ENCODE measurements at places on chromosomes 7 and 10.
A peak's percentile ranks its signal among the peaks of the same experiment; 100 is the strongest.

DNA sequence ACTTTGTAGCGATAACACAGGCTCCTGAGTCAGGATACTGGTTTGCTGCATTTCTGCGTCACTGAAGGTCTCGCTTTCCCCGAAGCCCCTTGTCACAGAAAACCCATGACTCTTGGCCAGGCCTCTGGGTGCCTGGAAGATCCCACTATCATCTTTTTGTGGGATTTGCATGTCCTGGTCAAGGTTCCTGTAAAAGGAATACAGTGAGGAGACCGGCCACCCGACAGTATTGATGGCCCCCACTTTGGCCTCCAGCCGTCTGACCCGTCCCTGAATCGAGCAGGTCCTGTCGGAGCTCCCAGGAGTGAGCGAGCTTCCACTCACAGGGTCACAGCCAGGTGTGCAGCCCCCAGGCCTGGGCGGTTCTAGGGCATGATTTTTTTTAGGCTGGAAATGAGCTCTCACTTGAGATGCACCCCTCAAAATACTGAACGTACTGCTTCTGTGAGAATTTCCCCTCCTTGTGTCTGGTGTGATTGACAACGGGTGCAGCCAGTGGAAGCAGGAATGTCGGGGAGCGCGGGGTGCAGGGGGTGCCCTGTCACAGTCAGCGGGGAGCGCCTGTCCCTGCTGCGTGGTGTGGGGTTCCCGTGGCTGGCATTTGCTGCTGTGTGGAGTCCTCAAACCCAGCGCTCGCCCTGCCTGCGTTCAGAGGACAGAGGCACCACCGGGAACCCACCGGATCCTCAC lies 75.8 kb downstream of the DNAJB6 start:
- no peak for DNase-seq

- no peak for DNase-seq
Measured at GRCh38 chr7:29858191-29858951, 52.1 kb downstream of the WIPF3 start.

DNA sequence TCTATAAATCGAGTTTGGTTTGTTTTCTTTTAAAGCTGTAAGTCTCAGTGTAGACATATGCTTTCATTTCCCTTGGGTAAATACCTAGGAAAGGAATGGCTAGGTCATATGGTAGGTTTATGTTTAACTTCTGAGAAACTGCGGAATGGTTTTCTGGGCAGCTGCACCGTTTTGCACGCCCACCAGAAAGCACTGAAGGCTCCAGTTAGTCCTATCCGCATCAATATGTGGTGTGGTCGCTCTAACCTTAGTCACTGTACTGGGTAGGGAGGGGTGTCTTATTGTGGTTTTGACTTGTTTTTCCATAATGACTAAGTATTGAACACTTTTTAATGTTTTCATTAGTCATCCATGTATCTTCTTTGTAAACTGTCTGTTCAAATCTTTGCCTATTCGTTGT lies 279.5 kb upstream of the AKR1E2 start:
- no peak for DNase-seq

GRCh38 chr10:103504181-103504783 lies 10.8 kb downstream of the NEURL1 start:
- DNase-seq, result peak; percentile 80

- DNase-seq, result peak; percentile 26
Measured at GRCh38 chr10:86047588-86047987, 319.0 kb downstream of the GRID1 start.

DNA sequence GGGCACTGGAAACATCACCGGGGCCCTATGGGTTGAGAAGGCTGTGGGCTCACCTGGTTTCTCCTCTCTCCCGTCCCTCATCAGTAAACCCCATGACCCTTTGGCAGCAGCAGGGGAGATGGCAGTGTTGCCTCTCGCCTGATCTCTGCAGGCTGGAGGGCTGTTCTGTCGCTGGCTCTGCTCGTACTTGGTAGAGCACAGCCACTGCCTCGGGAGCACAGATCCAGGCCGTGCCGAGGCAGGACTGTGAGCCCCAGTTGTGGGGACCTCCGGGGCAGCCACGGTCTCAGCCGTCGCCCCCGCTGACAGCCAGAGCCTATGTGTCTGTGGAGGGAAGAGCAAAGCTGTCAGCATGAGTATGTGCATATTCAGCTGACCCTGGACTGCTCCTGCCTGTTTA lies 94.9 kb downstream of the PTPRE start:
- no peak for DNase-seq

DNA sequence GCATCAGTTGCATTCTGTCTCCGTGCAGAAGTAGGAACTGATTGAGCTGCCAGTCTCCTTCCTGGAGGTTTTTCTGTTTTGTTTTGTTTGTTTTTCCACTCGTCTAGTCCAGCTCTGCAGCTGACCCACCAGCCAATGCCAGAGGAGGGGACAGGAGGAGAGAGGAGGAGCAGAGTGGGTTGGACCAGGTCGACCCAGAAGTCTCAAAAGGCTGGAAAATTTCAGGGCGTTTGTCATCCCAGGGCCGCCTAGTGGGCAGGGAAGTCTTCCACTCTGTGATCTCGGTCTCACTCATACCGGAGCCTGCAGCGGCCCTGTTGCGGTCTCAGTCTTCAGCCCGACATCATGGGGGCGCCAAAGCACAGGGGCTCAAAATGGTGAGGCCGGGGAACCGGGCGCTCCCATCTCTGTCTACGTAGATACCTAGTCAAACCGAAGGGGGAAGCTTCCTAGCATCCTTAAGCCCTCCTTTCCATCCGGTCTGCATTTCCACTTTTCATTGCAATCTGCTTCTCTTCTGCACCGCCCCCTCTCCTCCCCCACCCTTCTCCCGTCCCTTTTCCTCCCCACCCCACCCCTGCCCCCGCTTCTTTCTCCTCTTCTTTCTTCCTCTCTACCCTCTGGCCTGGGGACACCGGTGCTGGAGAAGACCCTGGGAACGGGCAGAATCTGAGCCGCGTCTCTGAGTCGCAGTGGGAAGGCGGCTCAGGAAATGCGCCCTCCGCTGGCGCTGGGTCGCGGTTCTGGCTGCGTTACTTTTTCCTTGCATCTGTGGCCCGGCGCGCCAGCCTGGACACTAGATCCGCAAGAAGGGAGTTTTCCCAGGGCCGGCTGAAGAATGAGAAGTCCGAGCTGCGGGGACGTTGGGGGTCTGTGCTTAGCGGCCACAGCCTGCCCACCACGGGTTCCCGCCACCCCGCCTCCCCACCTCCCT lies 16.2 kb upstream of the PAX2 start:
- DNase-seq, result peak; percentile 73

DNA sequence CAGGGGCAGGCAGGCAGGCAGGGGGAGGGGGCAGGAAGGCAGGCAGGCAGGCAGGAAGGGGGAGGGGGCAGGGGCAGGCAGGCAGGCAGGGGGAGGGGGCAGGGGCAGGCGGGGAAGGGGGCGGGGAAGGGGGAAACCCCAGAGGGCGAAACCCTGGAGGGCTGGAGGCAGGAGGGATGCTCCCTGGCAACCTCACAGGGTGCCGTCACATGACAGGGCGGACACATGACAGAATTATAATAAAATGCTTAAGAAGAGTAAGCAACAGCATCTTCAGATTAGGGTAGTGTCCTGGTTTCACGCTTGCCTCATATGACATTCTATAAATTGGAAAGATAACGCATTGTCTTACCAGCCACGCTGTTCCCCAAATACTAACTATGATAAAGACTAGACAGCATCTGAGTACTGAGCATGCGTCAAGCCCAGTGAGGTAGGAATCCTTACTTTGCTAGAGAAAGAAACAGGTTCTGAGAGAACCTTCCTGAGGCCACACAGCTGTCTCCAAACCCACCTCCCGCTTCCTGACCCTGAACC lies 131.6 kb downstream of the DIP2C start:
- peak; percentile 58 for DNase-seq

GRCh38 chr10:12634621-12634931 lies 285.2 kb downstream of the CAMK1D start:
- DNase-seq, result no peak

- DNase-seq, result no peak
Measured at GRCh38 chr7:76296743-76297740, 5.4 kb upstream of the HSPB1 start.

- DNase-seq, result no peak
Measured at GRCh38 chr10:4503076-4503475, 322.9 kb upstream of the AKR1E2 start.

DNA sequence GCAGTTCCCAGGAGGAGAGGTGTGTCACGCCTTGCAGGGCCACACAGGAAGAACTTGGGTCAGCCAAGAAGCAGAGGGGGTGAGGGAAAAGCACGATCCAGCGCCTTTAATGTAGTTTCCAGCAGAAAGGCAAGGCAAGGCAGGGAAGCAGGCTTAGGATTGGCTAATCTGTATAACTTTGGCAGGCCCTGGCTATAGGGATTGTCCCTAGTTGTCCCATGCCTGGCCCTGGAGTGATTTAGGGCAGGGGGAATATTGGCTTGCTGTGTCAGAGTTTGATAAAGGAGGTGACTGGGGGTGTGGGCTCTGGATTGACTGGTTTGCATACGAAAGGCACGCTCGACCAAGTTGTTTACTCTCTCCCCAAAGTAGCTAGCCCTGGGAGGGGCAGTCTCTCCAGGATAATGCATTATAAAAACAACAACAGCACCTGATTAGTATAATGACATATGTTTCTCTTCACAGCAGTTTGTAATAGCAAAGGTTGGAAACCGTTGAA lies 44.5 kb downstream of the RBM28 start:
- DNase-seq, result no peak

DNA sequence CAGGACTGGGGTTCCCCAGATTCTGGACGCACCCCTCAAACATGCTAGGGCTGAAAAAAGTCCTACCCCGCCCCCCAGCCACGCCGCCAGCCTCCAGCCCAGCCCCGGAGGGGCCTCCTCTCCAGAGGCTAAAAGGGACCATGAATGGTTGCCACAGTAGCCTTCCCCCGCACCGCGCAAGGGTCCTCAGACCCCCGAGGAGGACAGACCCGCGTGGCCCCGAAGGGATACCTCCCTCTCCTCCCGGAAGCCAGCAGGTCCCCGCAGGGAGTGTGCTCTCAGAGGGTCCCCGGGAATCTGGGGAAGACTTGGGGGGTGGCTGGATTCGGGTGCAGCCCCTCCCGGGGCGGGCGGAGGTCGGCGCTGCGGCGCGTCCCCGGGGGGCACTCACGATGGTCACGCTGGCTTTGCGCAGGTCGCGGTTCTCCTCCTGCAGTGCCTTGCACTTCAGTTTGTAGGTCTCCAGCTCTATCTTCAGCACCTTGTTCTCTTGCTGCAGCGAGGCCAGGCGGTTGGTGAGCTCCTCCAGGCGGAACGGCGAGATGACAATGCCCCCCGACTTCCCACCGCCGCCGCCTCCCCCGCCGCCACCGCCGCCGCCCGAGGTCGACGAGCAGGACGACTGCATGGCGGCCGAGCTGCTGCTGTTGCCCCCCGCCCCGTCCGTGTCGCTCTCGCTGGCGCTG lies 482 bp downstream of the CCDC6 start:
- no peak for DNase-seq

- DNase-seq, result peak; percentile 46
Measured at GRCh38 chr7:39592586-39592985, 26.4 kb downstream of the YAE1 start.

- peak; percentile 97 for DNase-seq
Measured at GRCh38 chr10:43408710-43409384, at the start of gene HNRNPF. TSS of gene HNRNPF (minus strand) at chr10:43409186. CDS start at chr10:43387884, 21,302 bp downstream.

DNA sequence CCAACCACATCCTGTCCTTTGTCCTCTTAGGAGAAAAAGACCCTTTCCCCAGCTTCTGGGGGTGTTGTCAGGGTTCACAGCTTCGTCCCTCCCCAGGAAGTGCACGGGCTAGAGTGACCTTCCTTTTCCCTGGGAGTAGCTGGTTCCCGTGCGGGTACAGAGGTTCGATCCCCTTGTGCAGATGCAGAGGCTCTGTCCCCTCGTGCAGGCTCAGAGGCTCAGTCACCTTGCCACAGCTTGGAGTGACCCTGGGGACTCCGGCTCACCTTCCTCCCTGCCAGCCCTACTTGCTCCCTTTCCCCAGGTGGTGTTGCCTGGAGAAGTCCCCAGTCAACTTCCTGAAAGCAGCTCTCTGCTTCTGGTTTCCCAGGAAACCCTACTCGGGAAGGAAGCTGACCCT lies 60.0 kb upstream of the TCERG1L start:
- no peak for DNase-seq

DNA sequence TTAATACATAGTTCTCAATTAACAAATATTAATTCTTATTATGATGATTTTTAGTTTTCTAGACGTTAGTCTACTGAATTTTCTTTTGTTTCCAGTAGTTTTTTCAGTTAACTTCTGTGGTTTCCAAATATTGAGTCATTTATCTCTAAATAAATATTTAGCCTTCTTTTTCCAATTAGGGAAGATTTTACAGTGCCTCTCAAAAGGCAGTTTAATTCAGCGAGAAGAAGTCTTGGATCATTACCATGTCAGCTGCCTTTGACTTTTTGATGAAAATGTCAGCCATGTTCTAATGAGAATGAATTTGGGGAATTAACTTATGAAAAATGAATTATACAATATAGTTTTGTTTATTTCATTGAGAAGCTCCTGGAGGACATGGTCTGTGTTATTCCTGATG lies 90.0 kb downstream of the CDK14 start:
- no peak for DNase-seq

- peak; percentile 87 for DNase-seq
Measured at GRCh38 chr10:49253340-49253906, 45.5 kb upstream of the C10orf71 start.

DNA sequence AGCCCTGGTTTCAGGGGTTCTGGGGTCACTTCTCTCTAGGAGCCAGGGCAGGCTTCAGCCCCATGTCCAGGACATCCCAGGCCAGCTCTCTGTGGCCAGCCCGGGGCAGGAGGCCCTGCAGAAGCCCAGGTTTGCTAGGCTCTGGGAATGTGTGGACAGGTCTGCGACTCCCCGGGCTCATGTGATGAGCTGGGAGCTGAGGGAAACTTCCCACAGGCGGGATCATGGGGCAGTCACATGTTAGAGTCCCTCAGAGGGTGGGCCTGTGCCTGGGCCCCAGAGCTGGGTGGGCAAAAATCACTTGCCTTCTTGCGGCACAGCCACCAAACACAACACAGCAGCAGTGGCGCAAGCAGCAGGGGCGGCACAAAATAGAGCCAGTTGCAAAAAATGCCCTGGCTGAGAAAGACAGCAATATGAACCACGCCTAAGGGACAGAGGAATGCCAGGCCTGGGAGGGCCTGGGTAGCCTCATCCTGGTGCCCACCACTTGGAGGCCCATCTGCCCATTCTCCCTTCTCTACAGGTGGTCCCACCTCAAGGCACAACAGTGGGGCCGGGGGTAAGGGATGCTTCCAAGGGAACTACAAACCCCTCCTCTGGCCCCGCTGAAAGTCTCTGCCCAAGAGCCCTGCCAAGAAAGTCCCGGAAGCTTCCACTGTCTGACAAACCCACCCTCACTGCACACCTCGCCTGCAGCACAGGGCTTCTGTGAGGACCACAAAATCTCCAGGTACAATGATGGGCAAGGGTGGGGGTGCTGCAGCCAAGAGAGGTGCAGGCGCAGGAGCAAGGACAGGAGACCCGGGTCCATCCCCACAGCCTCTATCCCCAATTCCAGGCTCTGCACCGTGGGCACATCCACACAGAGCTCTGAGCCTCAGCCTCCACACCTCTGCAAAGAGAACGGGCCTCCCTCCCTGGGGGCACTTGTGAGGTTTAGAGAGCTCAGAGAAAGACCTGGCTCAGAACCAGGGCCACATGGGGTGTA lies 34.6 kb upstream of the ANTXRL start:
- no peak for DNase-seq

- no peak for DNase-seq
Measured at GRCh38 chr10:110762109-110762848, 109.4 kb upstream of the PDCD4 start.
